NCI-H1694 treated with DMSO at 0.1 percent for 48 hours (cell line): ENCODE measurements at places on chromosomes 7 and 10.

DNA sequence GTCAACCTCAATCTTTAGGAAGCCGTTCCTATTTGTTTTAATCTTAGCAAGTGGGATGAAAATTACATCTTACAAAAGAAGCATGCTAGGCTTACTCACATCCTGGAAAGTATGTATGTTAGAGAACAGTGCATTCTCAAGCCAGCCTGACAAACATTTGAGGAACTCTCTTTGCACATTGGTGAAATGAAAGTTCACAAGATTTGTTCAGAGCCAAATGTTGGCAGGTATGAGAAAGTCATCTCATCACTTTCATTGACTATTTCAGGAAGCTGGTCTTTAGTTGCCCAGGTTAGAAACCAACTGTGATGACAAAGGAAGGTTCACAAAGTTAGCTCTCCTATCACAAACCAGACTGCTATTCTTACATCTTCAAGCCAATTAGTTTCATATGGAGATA lies 57.1 kb downstream of the ABCB1 start:
- no peak for DNase-seq

DNA sequence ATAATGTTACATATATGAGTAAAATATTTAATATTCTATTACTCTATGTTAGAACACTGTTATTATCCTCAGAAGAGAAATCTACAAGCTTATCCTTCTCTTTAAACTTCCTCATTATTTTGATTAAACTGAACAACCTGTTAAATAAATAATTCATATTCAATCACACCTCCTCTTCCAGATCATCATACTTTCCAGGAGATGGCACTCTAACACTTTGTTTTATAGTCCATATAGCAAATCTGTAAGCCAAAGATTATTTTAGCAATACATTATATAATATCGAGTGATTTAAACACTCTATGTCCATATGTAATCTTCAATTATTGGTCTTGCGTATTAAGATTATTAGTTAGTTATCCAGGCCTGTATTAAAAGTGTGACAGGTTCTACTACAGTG lies 694.1 kb downstream of the ANKRD7 start:
- peak; percentile 45 for DNase-seq

DNA sequence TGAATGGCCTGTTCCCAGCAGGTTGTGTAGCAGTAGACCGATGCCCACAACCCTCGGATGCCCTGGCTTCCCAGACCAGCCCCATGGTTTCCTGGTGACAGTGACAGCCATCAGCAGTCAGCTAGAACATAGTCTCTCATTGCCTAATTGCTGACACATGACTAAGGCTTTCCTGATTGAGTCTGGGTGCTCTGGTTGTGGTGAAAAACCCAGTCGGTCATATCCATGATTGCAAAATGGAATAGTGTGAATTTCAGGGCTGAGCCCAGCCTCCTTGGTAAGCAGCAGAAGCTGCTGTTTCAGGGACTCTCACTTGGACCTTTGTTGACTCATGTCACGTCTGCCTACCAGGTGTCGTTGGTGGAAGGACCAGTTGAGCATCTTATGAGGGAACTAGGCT lies 36.6 kb downstream of the POR start:
- no peak for DNase-seq

DNA sequence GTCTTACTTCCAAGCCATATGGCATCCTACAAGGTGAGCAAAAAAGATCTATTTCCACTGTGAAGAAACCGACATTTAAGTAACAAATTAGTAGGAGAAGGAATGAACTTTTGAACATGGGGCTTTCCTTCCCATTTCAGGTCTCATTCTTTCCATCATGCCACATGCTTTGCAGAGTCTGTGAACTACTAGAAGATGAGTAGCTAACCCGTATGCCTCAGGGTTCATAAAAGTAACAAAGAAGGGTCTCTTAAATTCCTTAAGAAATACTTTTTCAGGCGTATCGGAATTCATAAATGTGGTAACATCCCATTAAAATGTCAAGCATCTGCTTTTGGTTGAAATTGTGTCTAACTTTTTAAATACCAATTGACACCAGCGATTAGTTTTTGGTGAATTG lies 81.3 kb upstream of the TNS3 start:
- no peak for DNase-seq

- no peak for DNase-seq
Observed at GRCh38 chr7:27124902-27125689, 5.5 kb downstream of the HOXA4 start.

GRCh38 chr10:121788115-121788514 lies 139.7 kb downstream of the ATE1 start:
- no peak for DNase-seq

- DNase-seq = no peak
Observed at GRCh38 chr10:51162002-51162401, 87.7 kb downstream of the PRKG1 start.

DNA sequence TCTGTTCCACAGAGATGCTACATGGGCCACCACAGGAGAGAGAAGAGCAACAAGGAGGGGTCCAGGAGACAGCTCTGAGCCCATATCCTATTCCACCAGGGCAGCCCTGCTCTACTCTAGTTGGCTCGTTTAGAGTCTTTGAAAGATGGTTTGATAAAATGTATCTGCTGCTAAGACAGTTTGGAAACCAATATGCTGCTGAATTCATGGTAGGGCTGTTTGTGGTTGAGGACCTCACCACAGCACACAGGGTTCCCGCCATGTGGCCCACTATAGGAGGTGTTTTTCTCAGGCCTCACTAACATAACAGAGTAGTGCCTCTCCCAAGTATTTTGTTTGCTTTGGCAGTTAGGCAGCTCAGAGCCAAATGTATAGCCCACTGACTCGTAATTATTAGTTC lies 35.8 kb upstream of the ZC3HAV1L start:
- DNase-seq = no peak

- no peak for DNase-seq
Observed at GRCh38 chr10:5906651-5907050, 16.6 kb downstream of the FBH1 start.

DNA sequence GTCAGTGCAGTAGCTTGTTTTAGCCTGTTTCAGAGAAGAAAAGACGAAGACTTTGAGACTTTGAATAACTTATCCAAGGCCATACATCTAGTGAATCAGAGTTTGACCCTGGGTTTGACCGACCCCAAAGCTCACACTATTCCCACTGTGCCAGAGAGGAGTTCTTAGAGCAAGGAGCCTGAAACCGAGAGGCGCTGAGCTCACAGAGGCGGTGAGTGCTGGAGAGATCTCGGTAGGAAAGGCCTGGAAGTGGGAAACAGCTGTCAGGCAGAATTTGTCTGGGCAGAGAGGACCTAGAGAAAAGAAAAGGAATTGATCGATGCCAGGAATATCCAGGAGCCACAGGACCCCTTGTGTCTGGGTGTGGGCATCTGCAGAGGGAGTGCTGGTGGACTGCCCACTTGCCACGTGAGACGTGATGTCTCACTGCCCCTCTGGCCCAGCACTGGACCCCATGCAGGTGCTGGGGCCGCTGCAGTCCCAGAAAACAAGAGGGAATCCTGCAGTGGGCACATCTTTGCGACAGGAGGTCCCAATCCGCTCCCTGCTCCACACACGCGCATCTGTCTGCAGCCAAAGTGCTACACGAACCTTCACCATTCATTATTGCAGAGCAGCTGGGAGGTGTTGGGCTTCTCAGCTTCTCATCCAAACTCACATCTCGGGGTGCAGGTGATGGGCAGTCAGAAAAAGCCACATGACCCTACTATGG lies 6.2 kb downstream of the CALML3 start:
- no peak for DNase-seq

GRCh38 chr7:72540106-72540611 lies 128.0 kb upstream of the CALN1 start:
- no peak for DNase-seq

DNA sequence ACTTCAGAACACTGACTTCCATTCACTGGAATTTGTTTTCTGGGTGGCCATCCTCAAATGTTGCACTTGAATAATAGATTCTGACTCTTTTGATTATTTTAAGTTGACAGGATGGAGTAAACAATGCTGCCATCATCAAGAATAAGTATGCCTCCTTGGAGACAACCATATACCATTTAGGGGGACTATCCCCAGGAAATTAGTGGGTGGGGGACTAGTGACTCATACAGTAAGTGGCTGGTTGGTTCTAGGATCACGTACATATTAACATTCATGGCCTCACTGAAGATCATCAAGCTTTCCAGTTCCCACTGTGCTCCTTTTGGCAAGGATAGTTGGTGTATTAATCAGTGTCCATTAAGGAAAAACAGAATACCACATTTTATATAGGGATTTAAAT lies 615.2 kb downstream of the CCSER2 start:
- no peak for DNase-seq

DNA sequence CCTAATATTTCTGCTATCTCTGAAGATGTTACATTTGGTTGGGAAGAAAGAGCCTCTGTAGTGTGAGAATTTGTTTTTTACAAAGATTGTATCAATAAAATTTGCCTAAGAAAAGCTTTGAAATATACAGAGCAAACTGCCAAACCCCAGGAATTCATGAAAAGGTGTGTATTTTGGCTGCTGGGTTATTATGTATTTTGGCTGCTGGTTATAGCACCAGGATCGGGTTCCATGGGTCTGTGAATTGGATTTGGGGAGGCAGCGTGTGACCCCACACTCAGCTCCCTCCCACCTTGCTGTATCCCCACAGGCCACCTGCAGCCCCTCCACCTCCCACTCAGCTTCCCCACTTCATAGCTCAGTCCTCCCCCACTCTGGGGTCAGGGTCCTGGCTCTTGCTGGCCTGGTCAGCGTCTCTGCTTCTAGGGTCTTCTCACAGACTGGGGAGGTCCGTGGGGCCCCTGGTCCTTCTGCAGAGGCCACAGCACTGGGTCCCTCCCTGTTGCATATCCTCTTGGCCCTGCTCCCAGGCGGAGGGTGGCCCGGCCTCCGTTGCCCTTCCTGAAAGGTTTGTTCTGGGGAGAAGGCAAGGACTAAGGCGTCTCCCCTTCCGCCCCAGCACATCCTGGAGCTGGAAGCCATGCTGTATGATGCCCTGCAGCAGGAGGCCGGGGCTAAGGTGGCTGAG lies 24.0 kb upstream of the DPYSL4 start:
- no peak for DNase-seq

- DNase-seq = no peak
Observed at GRCh38 chr7:29853072-29853471, 46.8 kb downstream of the WIPF3 start.

- no peak for DNase-seq
Observed at GRCh38 chr7:28953633-28954032, 4.5 kb downstream of the TRIL start.

- DNase-seq = no peak
Observed at GRCh38 chr7:142602756-142603155, 146.5 kb upstream of the PRSS1 start.

- DNase-seq = no peak
Observed at GRCh38 chr10:119494236-119495020, 48.1 kb downstream of the RGS10 start.

- DNase-seq = no peak
Observed at GRCh38 chr7:70063927-70064326, 465.7 kb downstream of the AUTS2 start.

DNA sequence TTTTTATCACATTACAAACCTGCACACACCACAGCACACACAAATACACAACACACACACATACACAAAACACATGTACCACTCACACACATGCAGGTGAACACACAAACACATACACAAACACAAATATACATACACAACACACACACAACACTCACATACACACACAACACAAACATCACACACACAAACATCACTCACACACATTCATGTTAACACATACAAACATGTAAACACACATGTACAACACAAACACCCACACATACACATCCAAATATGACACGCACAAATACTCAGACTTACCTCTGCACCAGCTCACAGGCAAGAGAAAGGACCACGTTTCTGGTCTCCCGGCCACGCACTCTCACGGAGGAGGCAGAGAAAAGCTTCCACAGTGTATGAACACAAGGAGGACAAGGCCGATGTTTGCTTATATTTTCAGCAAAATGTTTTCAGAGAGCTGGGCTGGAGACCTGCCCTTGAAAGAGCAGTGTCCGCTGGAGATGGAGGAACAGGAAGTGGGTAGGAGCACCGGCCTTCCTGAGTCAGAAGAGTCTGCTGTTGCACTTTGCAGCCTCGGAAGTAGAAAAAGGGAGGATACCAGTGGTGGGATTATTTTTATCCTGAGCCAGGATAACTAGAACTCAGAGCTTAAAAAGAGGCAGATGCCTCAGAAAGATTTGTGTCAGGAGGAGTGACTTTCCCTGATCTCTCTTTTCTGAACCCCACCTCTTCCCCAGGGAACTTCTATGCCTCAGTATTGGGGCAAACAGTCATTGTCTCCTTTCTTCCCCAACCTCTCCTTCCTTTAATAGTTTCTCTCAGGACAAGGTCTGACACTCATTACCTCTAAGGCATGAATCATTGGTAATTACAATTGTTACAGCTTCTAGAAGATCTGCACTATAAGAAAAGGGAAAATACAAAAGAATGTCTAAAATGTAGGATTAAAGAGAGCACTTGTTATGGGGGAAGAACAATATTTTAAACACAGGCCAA lies at the start of gene GIMAP6:
TSS of gene GIMAP6 (minus strand) at position 520 of the 999 bp plus-strand sequence. CDS start 2,243 bp downstream, outside the sequence.
- no peak for DNase-seq

- no peak for DNase-seq
Observed at GRCh38 chr7:143300959-143301935, 13.1 kb downstream of the CASP2 start.

GRCh38 chr7:139829025-139829774 lies at the start of gene TBXAS1:
Gene TBXAS1 (plus strand): TSS chr7:139829264. CDS start chr7:139829391, 127 bp downstream.
- DNase-seq = no peak

GRCh38 chr10:52771534-52772445 lies 794 bp downstream of the MBL2 start:
- no peak for DNase-seq

- DNase-seq = no peak
Observed at GRCh38 chr10:11320809-11321520, 290.5 kb downstream of the USP6NL start.

GRCh38 chr10:17850501-17850900 lies 41.4 kb downstream of the MRC1 start:
- no peak for DNase-seq

- no peak for DNase-seq
Observed at GRCh38 chr7:108920490-108920889, 350.8 kb downstream of the DNAJB9 start.

DNA sequence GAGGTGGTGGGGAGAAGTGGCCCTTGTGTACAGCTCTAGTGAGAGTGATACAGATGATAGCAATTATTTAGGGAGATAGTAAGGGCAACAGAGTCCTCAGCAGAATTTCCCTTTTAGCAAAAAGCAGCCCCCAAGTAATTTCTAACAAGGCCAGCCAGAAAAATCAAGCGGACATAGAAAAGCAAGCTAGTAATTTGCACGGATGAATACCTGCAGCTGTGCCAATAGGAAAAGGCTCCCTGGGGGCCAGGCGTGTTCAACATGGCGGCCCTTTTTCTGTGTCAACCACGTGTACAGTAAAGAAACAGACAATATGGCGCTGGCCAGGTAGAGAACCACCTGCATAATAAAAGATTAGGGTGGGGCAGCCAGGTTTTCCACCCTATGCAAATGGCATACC lies 7.4 kb downstream of the MCM10 start:
- no peak for DNase-seq
